Vagina (tissue), 2 donors: ENCODE measurements at places on chromosomes 7 and 10. TPM values are rescaled to one million over a fixed set of nuclear protein-coding genes. Genes with fewer than 3 reads are reported as not detected.

DNA sequence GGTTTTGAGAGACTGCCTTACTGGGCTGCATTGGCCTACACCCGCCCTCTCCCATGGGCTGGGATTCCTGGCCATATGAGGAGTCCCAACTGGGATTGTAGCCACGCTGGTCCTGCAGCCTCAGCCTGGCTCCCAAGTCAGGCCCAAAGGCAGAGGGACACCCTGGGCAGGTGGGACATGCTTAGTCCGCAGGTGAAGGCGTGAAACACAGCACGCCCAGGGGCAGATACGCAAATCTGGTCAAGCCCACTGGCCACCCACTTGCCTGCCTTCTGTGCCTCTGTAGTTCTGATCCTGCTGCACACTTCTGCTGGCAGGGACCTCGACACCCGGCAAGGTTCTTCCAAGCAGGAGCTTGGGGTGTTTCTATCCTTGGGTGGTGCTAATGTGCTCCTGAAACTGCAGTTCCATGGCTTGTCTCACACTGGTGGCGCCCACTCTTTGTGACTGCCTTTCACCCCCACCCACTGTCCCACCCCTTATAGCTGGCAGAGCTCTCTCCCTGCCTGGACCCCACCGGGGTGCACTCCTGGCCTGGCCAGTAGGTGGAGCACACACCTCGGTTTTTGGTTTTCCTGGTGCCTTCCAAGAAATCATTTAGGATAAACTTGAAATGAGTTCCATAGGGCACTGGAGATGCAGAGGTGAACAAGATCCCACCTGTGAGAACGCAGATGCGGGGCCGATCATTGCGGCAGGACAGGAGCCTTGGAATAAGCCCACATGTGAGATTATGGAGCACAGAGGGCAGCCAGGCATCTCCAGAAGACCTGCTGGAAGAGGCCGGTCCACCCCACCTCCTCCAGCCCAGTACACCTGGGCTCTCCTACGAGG is 47.9 kb downstream of the MKI67 start:
- H3K27me3 ChIP-seq, result no peaks in the 10 kb centered on the region
- peaks cover 10% of the 10 kb centered on the region for H3K36me3 ChIP-seq
- no peak for DNase-seq
- H3K4me1 ChIP-seq, result no peaks in the 10 kb centered on the region

DNA sequence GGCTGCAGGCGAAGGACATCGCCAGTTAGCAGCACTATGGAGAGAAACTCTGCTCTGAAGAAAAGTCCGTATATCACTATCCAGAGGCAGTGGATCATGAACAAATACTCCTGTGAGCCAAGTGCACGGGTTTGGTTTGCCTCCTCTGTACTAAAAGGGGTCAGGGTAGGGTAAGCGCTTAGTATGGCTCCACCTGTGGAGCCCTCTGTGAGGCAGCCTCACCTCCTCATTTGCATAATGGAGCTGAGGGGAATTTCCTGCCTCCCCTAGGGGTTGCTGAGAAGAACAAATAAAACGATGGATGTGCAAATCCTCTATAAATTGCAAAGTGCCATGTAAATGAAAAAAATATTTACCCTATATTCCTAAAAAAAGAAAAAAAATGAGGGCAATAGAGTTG is 63.4 kb downstream of the GPR26 start:
- DNase-seq, result no peak
- H3K27ac ChIP-seq, result no peak overlapping the region
- no peak overlapping the region for H3K4me3 ChIP-seq
- H3K4me1 ChIP-seq, result no peaks in the 10 kb centered on the region

DNA sequence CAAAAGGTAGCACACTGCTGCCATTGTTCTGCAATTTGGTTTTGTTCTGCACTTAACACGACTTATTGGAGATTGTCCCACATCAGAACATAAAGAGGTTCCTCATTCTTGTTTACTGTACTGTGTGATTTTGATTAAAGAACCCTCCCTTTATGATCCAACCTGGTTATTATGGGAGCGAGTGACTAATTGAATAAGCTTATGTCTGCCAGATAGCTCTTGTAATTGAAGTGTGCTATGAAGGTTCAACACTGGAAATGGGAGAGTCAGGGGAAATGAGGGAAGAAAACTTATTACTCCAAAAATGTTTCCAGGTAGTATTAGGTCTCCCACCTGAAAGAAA is 33.9 kb downstream of the CASP7 start:
- no peak overlapping the region for H3K27ac ChIP-seq
- H3K36me3 ChIP-seq, result no peaks in the 10 kb centered on the region
- no peaks in the 10 kb centered on the region for H3K27me3 ChIP-seq
- H3K4me3 ChIP-seq, result no peak overlapping the region
- no peak for DNase-seq
- peaks cover 15% of the 10 kb centered on the region for H3K4me1 ChIP-seq

GRCh38 chr7:1314021-1314907 is 81.6 kb downstream of the UNCX start:
- H3K27me3 ChIP-seq, result no peaks in the 10 kb centered on the region
- DNase-seq, result no peak
- no peak overlapping the region for H3K27ac ChIP-seq
- no peaks in the 10 kb centered on the region for H3K36me3 ChIP-seq
- no peaks in the 10 kb centered on the region for H3K4me1 ChIP-seq

DNA sequence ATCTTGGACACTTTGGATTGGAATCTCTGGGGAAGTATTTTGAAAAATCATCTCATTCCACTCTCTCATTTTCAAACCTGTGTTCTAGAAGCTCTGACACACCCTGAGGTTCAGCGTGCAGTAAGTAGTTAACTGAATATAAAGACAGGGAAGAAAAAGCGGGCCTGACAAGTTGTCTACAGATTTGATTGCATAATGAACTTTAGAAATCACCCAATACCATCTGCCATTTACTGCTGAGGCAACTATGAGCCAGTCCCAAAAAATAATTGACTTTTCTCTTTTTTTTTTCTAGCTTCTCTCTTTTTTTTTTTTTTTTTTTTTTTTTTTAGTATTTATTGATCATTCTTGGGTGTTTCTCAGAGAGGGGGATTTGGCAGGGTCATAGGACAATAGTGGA is 29.5 kb downstream of the CDC123 start:
- no peak overlapping the region for H3K4me3 ChIP-seq
- H3K36me3 ChIP-seq, result peaks cover 18% of the 10 kb centered on the region
- no peak overlapping the region for H3K27ac ChIP-seq
- DNase-seq, result no peak
- H3K4me1 ChIP-seq, result peaks cover 26% of the 10 kb centered on the region
- H3K27me3 ChIP-seq, result no peaks in the 10 kb centered on the region

- peaks cover 81% of the 10 kb centered on the region for H3K36me3 ChIP-seq
- no peak for DNase-seq
- H3K4me3 ChIP-seq, result no peak overlapping the region
- no peak overlapping the region for H3K27ac ChIP-seq
- peaks cover 13% of the 10 kb centered on the region for H3K4me1 ChIP-seq
- no peaks in the 10 kb centered on the region for H3K27me3 ChIP-seq
Measured at GRCh38 chr10:79310200-79310865, 36.9 kb upstream of the PPIF start.

DNA sequence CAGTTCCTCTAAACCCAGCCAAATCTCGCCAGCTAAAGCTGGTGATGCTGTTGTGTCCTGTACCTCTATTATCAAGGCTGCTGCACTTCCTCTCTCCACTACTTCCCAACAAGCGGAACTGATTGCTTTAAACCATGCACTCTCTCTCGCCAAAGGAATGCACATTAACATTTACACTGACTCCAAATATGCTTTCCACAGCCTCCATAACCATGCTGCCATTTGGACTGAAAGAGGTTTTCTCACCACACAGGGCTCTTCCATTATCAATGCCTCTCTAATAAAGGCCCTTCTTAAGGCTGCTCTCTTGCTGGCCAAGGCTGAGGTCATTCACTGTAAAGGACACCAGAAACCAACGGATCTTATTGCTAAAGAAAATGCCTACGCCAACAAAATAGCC is 11.4 kb upstream of the LRRC61 start:
- H3K27ac ChIP-seq, result no peak overlapping the region
- H3K4me3 ChIP-seq, result no peak overlapping the region
- H3K4me1 ChIP-seq, result no peaks in the 10 kb centered on the region
- DNase-seq, result no peak

- no peaks in the 10 kb centered on the region for H3K4me1 ChIP-seq
- no peak overlapping the region for H3K27ac ChIP-seq
- DNase-seq, result no peak
- H3K36me3 ChIP-seq, result no peaks in the 10 kb centered on the region
- H3K4me3 ChIP-seq, result no peak overlapping the region
Measured at GRCh38 chr10:12656518-12657142, 307.3 kb downstream of the CAMK1D start.

DNA sequence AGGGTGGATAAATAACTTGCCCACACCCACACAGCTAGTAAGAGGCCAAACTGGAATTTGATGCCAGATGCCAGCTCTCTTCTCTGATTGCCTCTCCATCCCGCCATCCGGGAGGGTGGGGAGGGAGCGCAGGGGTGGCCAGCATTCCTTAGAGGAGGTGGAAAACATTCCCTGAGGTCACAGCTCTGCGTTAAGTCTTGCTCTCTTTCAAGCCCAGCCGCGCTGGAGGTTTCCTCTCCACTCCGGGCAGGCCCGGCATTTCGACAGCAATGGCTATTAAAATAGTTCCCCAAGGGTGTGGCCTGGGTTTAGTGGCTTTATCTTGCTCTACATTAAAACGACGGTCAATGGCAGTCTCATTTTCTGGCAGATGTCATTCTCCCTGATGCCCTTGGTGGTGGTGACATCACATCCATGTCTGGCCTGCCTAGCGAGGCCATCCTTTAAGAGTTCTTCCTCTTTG is 16.1 kb upstream of the C10orf71 start:
- H3K4me3 ChIP-seq, result no peak overlapping the region
- no peaks in the 10 kb centered on the region for H3K4me1 ChIP-seq
- H3K27me3 ChIP-seq, result no peaks in the 10 kb centered on the region

DNA sequence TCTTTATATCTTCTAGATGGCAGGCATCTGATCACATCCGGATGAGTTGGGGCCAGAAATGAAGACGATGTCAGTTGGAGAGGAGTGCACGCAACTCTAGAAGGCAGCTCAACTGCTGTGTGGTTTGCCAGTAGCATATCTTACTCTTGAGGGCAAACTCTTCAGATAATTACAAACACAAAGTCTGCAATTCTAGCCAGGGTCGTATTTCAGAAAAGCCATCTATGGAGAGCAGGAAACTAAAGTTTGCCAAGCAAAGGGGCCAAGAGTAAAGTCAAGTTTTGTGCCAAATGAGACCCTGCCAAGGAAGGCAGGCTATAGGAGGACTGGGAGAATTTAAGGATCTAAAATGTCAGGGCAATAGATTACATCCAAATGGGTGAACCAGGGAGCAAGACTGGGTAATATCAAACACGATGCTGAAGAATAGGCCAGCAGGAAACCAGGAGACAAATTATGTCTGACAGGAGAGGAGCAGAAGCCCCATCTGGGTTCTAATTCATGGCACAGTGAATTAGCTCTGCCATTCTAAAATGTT is 312.5 kb upstream of the SEMA3C start:
- no peak overlapping the region for H3K4me3 ChIP-seq
- H3K27me3 ChIP-seq, result no peaks in the 10 kb centered on the region
- no peaks in the 10 kb centered on the region for H3K36me3 ChIP-seq
- peaks cover 5% of the 10 kb centered on the region for H3K4me1 ChIP-seq
- DNase-seq, result no peak

GRCh38 chr10:131901181-131901829 is 497 bp downstream of the PPP2R2D start:
- H3K27me3 ChIP-seq, result no peaks in the 10 kb centered on the region
- H3K4me1 ChIP-seq, result peaks cover 54% of the 10 kb centered on the region
- DNase-seq, result no peak

The SPOCK2 gene
- total RNA-seq, result 46.9 TPM

The GNAI1 gene
- 50.6 TPM for total RNA-seq

The ANKRD61 gene
- total RNA-seq, result not detected

The CTAGE8 gene
- total RNA-seq, result 0.98 TPM

The MRLN gene
- not detected for total RNA-seq

The ITIH5 gene
- total RNA-seq, result 20.4 TPM

The FGFBP3 gene
- total RNA-seq, result 0.74 TPM

The ANKRD2 gene
- total RNA-seq, result not detected

The CALN1 gene
- 6.9 TPM for total RNA-seq

The CCDC172 gene
- not detected for total RNA-seq

The PPP1R17 gene
- not detected for total RNA-seq

The TAS2R3 gene
- total RNA-seq, result 1.5 TPM

The MALRD1 gene
- total RNA-seq, result 2.0 TPM

The SKIDA1 gene
- 2.7 TPM for total RNA-seq
